ENCODE measurements at places on chromosomes 1 and 21.

- DNase-seq, result no peak
Observed at GRCh38 chr1:83055391-83056170, 943.4 kb downstream of the TTLL7 start.

GRCh38 chr1:9167638-9168037 is 38.7 kb upstream of the GPR157 start:
- no peak for DNase-seq

GRCh38 chr1:108142773-108143394 is 57.3 kb downstream of the SLC25A24 start:
- no peak for DNase-seq

DNA sequence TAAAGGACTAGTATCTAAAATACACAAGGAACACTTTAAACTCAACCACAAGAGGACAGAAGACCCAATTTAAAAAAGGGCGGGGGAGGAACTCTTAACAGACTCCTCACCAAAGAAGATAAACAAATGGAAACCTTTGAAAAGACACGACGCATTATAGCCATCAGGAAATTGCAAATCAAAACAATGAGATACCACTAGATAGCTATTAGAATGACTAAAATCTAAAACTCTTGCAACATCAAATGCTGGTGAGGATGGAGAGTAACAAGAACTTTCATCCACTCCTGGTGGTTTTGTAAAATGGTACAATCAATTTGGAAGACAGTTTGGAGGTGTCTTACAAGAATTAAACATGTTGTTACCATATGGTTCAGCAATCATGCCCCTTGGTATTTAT is 708.2 kb downstream of the BRINP3 start:
- no peak for DNase-seq

GRCh38 chr1:198169672-198170071 is 12.9 kb downstream of the NEK7 start:
- DNase-seq, result no peak

DNA sequence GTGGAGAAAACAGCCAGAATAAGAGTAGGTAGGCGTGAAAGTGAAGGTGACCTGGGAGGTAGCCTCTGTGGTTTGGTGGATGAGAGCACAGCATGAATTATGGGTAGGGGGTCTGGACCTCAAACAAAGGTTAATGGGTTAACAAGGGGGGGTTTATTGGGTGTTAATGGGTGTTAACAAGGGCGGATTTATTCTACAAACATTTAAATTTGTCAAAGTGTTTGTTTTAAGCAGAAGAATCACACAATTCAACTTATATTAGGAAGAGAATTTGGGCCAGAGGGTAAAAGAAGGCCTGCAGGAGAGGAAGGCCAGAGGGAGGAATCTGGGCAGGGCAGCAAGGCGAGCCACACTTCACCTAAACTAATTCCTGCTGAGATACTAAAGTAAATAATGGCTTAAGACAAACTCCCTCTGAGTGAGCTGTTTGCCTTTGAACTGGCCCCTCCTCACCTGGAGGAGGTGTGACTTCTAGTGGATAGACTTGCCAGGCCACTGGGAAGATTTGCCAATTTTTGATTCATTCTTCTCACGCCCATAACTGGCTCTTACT is 191.7 kb downstream of the GIPC2 start:
- no peak for DNase-seq

DNA sequence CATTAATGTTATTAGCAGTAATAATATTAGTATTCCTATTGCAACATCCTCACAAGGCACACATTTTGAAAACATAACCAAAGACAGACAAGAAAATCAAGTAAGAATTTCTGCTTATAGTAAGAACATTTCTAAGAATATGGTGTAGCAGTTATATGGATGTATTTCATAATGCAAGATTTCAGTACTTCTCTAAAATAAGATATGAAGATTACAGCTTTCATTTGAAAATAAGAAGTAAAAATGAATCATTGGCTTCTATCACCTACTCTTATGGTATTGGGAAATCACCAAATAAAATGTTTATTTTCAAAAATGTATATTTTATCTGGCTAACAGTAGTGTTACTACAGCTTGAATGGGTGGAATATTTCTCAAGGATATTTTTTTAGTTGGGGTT is 103.8 kb upstream of the USP25 start:
- DNase-seq, result no peak

DNA sequence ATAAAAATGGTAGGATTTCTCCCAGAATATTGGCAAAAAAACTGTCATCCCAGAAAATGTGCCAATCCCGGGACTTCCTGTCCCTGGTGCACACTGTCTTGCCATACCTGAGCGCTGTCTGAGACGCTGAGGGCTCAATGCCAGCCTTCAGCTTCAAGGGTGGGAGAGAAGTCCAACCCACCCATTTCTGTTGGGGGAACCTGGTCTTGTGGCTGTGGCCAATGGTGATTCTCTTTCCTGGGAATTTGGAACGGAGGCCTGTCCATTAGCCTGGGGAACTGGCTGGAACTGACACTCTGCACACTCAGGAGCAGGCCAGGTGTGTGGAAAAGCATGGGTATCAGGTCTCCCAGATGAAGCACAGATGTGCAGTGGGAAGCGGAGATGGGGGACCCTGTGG is 6.7 kb downstream of the MTHFR start:
- no peak for DNase-seq

GRCh38 chr1:94790246-94790645 is 29.9 kb upstream of the SLC44A3 start:
- no peak for DNase-seq

DNA sequence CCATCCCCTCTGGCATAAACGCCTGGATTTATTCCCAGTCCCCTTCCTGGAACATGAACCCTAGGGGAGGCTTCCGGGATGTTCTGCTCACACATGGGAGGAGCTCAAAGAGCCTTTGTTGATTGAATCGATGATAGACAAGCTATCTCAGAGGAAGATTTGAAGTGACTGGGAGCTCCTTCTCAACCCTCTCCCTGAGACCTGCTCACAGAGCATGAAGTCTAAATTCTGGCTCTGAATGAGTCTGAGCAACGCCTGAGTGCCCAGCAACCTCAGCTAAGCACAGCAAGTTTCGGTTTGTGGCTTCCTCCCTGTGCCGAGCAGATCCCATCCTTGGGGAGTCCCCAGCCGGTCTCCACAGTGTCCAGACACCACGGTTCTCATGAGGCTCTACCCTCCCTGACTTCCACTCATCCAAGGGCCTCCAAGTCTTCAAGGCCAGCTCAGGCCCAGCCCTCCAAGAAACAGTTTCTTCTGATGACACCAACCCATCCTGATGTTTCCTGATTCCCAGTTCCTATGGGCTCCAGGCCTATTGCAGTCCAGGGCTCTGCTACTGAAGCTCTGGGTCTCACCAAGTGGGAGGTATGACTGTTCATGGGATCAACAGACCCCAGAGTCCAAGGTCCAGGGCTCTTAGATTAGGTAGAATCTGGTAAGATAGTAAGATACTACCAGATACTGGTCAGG is 190.8 kb downstream of the DYRK1A start:
- DNase-seq, result no peak

DNA sequence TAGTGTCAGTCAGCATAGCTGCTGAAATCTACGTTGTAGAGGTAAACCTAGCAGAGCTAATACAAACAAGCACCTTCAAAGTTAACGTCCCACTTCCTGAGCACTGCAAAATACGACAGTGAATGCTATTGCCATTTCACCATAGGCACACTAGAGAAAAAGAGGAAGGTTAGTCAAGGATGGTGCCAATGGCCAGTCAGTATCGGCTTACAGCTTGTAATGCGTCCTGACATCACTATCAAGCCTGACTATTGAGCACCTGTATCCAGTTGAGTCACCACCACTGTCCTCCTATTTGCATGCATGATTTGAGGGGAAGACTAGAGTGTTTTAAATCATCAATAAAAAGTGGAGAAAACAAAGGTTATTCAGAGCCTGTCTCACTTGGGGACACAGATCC is 34.4 kb downstream of the NUCKS1 start:
- no peak for DNase-seq

- no peak for DNase-seq
Observed at GRCh38 chr1:7648761-7649384, 122.2 kb upstream of the VAMP3 start.

DNA sequence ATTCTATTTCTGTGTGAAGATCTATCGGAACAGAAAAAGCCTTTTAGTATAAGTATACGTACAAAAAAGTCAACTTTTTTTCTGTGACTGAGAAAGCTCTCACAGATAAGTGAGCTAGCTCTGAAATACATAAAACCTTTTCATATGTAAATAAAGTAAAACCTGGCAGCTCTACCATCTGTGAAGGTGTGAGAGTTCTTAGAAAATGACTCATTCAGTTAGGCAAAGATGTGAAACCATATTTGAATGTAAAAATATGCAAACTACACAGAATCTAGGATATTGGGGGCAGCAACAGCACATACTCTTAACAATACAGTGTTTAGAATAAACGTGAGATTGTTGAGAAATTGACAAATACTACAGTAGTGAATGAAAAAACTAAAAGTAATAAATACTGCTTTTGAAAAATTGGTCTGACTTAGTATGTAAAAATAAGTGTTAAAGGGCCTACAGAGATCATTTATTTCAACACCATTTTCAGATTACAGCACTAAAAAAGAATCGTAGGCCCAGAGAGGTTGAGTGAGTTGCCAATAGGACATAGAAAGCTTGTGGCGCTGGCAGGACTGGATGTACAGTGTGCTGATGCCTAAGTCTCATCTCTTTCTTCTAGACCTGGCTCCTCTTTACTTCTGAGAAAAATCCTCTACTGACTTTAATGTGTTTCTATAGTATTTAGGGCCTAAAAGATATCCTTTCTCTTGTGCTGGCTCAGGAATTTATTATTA is 19.8 kb downstream of the ATP6V1G3 start:
- DNase-seq, result no peak

DNA sequence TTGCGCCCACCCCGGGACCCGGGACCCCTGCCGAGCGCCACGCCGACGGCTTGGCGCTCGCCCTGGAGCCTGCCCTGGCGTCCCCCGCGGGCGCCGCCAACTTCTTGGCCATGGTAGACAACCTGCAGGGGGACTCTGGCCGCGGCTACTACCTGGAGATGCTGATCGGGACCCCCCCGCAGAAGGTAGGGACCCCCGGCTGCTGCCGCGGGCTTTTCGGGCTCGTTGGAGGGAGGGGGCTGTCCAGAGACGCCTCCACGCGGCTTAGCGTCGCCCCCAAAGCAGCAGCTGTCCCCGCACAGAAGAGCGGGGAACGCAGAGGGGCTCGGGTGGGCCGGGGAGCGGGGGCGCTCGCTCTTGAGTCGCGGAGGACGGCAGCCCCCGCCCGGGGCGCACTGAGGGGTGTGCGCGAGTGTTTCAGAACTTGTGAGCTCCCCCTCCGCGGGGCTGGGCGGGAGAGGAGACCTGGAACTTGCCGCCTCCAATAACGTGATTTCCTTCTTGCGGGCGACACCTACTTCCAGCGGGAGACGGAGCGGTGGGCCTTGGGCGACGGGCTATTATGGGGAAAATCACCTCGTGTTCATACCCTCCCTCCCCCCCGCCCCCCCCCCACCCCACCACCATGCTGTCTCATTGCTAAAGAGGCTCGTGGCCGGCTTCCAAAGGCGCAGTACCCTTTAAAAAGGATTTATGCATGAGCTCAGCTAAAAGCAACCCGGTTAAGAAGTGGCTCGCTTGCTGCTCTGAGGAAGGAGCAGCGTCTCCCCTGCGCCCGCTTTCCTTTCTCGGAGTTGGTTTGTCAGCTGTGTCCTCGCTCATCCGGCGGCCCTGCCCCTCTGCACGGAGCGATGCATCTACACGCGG is 664 bp downstream of the BACE2 start:
- DNase-seq, result no peak

DNA sequence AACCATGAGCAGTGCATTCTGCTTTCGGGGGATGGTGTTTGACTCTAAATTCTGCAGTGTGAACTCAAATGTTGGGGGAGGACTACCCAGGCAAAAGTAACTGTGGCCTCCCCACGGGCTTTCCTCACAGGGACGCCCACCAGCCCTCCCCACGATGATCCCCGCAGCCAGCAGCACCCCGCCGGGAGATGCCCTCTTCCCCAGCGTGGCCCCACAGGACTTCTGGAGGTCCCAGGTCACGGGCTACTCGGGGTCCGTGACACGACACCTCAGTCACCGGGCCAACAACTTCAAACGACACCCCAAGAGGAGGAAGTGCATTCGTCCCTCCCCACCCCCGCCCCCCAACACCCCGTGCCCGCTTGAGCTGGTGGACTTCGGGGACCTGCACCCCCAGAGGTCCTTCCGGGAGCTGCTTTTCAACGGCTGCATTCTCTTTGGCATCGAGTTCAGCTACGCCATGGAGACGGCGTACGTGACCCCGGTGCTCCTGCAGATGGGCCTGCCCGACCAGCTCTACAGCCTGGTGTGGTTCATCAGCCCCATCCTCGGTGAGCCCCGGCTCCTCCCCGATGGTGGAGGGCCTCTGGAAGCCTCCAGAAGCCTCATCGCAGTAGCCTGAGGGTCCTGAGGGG is 6.4 kb downstream of the SLC45A1 start:
- DNase-seq, result no peak

GRCh38 chr1:180033390-180033789 is 78.8 kb downstream of the CEP350 start:
- no peak for DNase-seq

GRCh38 chr1:202664083-202664482 is 46.2 kb downstream of the SYT2 start:
- DNase-seq, result no peak

- DNase-seq, result no peak
Observed at GRCh38 chr1:93765099-93765498, 83.5 kb upstream of the BCAR3 start.

DNA sequence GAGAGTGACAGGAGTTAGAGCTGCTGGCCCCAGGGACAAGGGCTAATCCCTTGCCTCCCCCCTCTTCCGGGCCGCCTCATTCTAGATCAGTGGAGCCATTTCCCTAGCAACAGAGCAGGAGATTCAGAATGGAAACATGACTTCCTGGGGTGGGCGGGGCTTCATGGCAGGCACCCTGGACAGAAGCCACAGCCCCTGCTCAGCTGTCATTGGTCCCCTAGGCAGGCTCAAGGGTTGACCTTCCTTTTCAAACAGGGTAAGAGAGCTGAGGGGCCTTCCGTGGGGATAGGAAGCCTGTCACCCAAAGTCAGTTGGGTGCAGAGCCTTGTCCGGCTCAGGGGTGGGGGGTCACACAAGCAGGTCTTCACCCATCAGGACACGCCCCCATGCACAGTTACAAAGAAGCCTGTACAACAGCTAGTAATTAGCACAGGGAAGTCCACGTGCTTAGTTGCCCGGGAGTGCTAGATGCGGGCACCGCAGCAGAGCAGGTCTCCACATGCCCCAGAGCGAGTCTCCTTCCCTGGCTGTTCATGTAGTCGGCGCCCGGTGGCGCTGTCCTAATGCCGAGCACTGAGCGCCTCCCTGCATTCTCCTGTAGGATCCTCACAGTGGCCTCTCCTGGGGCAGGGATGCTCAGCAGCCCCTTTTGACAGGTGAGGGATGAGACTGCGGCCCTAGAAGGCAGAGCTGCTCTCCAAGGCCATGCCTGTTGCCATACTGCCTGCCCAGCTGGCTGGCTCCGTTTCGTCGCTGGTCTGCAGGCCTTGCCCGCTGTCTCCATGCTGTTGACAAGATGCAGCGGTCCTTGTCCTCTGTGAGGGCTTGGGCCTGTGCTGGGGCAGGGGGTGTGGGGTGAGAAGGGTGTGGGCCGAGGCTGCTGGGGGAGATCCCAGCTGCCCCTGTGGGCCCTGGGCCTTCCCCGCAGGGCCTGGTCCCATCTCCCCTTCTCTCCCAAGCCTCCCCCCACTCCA is 5.1 kb downstream of the TMEM201 start:
- no peak for DNase-seq
